ENCODE measurements at places on chromosomes 11 and 22.

GRCh38 chr22:17441326-17441725 lies 72.1 kb downstream of the CECR2 start:
- DNase-seq: no peak

GRCh38 chr11:12893787-12894672 lies 115.1 kb upstream of the RASSF10 start:
- peak; percentile 63 for DNase-seq

- no peak for DNase-seq
These were observed 489.6 kb downstream of the MN1 start for GRCh38 chr22:27311698-27312550.

- DNase-seq: no peak
These were observed 926 bp upstream of the GALR3 start for GRCh38 chr22:37822079-37822833.

- DNase-seq: no peak
These were observed 29.7 kb upstream of the PICK1 start for GRCh38 chr22:38027487-38027886.

- DNase-seq: no peak
These were observed 22.7 kb upstream of the OPCML start for GRCh38 chr11:133555034-133555433.

- DNase-seq: no peak
These were observed 105.2 kb downstream of the KCNQ1 start for GRCh38 chr11:2549876-2550605.

DNA sequence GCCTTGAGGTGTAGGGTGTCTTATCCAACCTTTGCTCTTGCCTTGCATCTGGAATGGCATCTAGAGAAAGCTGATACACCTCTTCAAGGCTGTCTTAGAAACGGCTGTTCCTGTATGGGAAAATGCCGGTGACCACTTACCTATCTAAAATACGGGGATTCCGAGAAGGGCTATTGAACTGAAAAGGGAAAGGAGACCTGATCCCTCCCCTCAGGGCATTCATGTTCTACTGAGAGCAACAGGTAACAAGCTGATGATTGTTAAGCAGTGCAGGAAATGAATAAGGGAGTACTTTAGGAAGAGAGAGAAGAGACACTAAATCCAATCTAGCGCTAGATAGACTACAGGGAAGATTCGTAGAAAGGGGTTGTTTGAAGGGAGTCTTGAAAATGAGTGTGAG lies 1388.1 kb downstream of the FAM181B start:
- no peak for DNase-seq

GRCh38 chr22:23313791-23314567 lies 133.7 kb downstream of the BCR start:
- DNase-seq: no peak

GRCh38 chr22:43424666-43425630 lies 13.1 kb downstream of the MPPED1 start:
- DNase-seq: no peak

DNA sequence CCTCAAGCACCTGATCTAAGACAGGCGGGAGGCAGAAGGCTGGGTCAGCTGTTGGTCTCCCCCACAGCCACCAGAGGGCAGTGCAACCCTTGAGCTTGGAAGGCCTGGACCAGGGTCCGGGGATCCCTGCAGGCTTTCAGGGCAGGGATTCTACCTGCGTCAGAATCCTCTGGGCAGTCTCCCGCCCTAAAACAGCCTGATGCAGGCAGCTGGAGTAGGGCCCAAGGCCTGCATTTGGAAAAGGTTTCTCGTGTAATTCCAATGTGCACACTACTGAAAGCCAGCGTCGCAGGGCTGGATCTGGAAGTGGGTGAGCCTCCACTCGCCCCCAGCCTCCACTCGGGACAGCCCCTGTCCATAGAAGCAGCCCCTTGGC lies 31.8 kb downstream of the BID start:
- peak; percentile 93 for DNase-seq

GRCh38 chr11:127925475-127925874 lies 661.9 kb downstream of the ETS1 start:
- no peak for DNase-seq

GRCh38 chr11:88415495-88415894 lies 78.0 kb upstream of the CTSC start:
- DNase-seq: no peak

DNA sequence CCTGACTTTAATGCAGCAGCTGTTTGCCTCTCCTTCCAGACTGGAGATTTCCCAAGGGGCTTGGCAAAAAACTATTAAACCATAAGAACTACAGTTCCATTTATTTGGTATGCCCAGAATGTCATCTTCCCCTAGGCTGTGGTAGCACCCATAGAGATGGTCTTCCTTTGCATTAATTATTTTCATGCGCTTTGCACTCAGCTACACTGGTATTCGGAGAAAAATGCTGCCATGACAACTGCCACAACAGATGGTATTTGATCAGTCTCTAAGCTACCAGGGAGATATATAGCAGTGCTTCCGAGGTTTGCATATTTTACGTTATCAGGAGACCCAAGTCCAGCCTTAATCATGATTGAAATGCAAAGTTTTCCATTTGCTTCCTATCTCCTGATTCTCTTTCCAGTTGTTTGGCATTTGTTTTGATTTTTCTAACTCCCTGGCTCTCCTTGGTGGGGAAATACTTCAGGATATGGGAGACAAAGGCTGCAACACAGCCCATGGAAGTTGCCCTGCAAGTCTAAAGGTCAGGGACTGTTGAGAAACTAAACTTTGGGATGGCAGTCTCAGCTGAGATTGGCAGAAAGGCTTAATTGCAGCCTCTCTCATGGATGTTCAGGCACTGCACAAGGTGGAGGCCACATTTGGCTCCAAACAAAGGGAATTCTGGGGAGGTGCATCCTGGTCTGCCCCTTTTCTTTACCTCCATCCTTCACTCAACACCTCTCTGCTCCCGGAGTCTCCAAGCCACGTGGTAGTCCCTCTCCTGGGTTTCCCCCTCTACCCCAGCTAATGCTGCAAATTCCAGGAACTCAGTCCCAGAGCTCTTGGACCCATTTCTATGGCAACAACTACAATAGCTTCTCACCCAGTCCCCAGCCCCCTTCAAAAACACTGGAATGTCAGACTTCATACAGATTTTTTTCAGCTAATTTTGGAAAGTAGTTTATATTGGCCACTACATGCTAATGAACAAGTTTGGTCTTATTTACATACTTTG lies 151.8 kb downstream of the NAV2 start:
- DNase-seq: no peak

DNA sequence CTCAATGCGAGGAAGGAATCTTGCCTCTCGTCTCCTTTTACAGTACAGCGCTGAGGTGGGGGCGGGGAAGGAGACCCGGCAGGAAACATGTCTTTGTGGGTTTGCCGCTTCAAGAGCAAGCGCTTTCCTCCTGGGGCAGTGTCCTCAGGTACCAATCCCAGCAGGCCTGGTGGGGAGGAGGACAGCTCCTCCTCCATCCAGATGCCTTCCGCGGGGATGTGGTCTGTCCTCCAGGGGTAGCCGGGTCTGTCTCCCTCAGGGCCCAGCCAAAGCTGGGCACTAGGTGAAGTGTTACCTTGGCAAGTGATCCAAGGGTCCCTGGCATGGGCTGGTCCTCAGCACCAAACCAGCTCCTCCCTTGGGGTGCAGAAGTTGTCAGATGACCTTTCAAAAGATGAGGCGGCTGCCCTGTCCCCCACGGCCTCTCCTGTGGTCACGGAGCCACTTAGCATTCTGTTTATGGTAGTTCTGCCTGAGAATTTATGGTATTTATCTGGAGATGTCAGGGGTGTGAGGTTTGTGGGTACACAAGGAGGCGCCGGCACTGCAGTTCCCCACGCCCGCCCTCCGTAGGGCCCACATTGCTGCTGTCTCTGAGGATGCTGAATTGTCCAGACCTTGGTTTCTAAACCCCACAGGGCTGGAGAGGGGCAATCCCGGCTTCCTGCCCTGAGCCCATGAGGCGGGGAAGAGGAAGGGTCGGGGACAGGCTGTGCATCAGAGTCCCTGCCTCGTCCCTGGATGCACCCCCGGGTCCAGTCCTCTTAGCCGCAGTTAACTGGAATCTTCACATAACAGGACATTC lies 93.5 kb upstream of the ANO1 start:
- DNase-seq: no peak

DNA sequence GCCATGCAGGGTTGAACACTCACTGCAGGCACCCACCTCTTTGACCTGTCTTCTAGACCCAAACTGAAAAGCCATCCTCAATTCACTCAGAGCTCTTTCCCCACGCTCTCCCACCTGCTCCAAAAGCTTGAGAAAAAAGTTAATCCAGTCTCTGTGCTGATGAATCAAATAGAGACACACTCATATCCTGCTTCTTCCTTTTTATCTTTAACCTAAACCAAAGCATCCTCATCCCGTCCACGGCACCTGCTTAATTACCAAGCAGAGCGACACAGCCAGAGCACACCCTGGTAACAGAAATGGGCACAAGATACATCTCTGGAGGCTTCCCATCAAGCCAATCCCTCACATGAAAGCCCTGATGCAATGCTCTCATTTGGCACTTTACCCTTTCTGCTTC lies 102.6 kb downstream of the PLEKHA7 start:
- no peak for DNase-seq

DNA sequence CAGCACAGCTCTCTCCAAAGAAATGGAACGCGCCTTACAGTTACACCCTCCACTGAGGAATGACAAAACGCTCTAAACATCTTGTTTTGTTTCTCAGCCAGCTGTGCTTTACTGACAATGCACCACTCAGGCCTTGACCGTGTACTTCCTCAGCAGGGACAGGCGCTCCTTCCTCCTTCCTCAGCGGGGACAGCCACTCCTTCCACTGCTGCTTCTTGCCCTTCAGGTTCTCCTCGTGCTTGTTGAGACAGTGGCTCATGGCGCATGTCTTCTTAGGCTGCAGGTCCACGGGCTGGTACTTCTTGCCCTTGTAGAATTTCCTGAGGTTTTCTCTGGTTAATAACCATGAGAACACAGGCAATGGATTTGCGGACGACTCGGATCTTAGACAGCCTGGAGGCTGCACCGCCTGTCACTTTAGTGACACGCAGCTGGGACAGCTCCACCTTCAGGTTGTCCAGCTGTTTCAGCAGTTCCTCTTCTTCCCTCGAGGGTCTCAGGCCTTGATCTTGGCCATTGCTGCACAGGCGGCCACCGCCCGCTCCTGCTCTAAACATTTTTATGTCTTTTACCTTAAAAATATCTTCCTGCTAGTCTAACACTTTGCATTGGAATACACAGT lies 613.8 kb downstream of the BRD1 start:
- DNase-seq: no peak

GRCh38 chr11:73185680-73186293 lies 32.3 kb upstream of the P2RY2 start:
- DNase-seq: no peak

GRCh38 chr11:134383576-134384221 lies 28.3 kb downstream of the B3GAT1 start:
- DNase-seq: no peak

GRCh38 chr11:69981119-69981784 lies 96.9 kb upstream of the ANO1 start:
- DNase-seq: no peak

DNA sequence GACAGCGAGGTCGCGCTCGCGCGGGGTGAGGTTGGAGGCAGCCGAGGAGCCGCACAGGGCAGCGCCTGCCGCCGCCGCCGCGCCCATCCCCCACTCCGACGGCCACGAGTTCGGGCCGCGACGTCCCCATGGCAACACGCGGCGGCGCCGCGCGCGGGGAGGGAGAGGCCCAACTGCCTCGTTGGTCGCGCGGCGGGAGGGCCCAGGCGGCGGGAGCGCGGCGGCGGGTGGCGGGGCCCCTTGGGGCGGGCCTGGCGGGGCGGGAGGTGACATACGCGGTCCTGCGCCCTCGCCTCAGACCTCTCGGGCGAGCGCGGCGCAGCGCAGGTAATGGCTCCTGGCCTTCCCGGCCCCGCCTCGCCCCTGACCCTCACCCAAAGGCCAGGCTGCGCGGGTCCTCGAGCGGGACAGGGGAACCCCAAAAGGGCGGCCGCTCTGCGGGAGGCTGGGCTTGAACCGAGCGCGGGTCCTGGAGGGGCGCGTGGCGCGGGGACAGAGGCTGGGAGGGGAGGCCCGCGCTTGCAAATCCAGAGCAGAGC lies at the start of gene DEUP1:
TSS of gene DEUP1 (plus strand) at position 297 of the 539 bp plus-strand sequence. CDS start 1,518 bp downstream, outside the sequence.
- DNase-seq: peak; percentile 26

DNA sequence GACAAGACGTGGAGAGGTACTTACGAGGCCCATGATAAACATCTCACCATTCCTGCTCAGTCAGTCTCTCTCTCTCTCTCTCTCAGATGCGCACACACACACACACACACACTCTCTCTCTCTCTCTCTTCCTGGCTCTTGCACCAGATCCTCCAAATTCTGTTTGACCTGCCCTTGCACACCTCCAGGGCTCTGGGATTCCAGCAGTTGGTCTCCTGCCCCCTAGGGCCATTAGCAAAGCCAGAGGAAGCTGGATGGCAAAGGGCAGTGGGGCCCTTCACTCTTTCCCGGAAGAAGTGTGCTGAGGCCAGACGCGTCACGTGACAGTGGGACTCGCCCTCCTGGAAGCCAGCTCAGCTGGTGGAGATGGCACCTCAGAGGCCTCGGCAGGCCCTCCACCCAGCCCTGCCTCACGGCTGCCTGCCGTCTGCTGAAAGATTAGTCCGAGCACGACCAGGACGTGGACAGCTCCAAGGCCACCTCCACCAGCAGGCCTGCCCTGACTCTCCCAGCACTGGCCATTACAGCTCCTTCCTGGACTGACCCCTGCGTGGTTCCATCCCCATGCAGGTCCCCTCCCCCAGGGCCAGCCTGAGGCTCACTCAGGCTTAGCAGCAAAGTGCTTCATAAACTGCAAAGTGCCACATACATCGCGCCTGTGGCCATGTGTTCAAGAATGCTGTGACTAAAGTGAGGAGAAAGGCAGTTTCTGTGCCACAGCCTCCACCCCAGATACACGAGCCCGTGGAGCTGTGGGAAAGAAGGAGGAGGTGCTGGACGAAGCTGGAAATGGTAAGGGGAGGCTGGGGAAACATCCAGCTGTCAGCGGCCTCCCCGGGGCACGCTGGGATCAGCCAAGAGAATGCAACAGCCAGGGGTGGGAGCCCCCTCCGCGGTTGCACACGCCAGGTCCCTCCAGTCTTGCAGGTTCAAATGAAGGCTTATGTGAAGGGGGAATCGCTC lies 3.7 kb downstream of the PDGFB start:
- no peak for DNase-seq

- DNase-seq: no peak
These were observed 37.2 kb downstream of the CELSR1 start for GRCh38 chr22:46500201-46500600.

DNA sequence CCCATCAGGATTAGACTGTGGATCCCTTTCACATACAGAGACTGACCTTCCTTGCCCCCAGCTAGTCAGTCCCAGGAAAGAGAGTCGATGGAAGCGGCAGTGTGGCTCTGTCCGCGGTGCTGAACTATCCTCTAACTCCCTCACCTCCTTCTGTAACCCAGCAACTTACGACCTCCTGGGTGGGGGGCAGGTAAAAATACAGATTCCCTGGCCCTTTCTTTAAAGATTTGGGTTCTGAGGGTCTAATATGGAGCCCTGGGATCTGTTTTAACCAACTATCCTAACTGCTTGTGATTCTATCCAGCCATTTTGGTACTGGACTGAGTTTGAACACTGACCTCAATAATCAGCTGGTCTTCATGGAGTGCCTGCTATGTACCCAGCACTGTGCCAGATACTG lies 23.2 kb downstream of the MFNG start:
- no peak for DNase-seq

- DNase-seq: no peak
These were observed 31.8 kb downstream of the GLB1L2 start for GRCh38 chr11:134363592-134363991.

Measured in 8988T (cell line).